ENCODE measurements at places on chromosomes 16 and 17. TPM values are rescaled to one million over a fixed set of nuclear protein-coding genes. Genes with fewer than 3 reads are reported as not detected.

DNA sequence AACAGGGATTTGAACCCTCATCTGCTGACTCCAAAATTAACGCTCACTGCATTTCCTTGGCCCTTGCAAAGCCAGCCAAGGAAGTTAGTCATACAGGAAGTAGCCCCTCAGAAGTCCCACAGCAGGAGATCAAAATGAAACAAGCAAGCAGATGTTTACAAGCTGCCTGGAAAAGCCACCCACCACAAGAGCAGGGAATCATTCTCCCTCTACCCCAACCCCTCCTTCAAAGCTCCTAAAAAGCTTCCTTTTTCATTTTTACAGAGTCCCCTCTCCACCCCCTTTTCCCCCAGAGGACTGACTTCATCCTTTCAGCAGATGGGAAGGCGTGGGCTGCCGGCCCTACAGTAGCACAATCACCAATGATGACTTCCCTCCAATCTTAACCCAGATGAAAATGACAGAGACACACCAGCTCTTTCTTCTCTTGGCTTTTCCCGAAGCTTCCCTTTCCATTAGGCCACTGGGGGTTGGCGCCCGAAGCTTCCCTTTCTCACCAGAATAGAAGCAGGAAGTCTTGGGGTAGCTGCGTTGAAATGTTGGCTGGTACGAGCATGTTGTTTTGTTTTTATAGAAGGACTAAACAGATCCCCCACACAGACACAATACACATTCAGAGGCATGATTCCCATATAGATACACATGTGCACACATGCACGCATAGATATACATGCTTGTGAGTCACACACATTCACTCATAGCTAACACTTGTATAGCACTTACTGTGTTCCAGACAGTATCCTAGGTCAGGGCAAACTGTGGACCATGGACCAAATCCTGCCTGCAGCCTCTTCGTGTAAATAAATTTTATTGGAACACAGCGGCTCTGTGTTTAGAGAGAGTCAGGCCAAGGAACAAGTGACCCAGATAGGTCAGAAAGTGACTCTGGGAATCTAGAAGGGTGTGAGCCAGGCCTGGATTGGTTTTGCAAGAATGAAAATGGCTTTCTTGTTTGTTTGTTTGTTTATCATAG, 17.4 kb downstream of the ITPRIPL2 start:
- no peak for DNase-seq
- H3K27me3 ChIP-seq: peaks cover 6% of the 10 kb centered on the region
- H3K36me3 ChIP-seq: no peaks in the 10 kb centered on the region
- no peaks in the 10 kb centered on the region for H3K4me1 ChIP-seq
- H3K27ac ChIP-seq: no peak overlapping the region

- H3K4me3 ChIP-seq: no peak overlapping the region
- H3K36me3 ChIP-seq: no peaks in the 10 kb centered on the region
- H3K27ac ChIP-seq: no peak overlapping the region
- H3K4me1 ChIP-seq: no peaks in the 10 kb centered on the region
- no peak for DNase-seq
These were observed 510.7 kb downstream of the HAPSTR1 start for GRCh38 chr16:9602189-9602588.

Gene NPIPA1
- 163 TPM for total RNA-seq

- no peak overlapping the region for H3K4me3 ChIP-seq
- peaks cover 28% of the 10 kb centered on the region for H3K4me1 ChIP-seq
- H3K36me3 ChIP-seq: no peaks in the 10 kb centered on the region
These were observed 24.5 kb downstream of the KSR1 start for GRCh38 chr17:27480699-27481098.

DNA sequence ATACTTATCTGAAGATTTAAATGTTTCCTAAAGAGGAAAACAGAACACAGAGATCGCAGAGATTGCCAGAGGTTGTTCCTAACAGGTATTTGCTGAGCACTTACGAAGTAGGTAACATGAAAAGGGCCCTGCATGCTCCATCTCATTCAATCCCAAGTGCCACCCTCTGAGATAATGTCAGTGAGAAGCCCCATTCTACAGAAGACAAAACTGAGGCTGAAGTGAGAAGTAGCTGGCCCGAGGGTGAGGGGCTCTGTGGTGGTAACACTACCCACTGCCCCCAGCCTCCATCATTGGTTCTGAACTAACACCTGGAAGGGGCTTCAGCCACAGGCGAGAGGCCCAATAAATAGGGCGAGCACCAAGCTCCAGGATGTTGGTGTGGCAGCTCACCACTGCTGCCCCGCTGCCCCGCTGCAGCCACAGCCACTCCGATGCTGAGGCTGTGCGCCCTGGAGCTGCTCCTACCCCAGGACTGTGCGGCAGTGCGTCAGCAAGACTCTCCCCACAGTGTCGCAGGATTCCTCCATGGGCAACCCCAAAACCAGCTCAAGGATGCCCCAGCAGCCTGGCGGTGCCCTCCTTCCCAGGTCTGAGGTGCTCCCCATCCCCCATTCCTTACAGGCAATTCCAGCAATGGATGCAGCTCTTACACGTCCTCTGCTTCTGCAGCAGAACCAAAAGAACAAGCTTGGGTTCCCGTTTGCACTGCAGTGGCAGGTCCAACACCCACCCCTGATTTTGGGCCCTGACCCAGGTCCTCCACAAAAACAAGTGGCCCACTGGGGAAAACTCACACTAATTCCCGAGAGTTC, 10.3 kb downstream of the FLCN start:
- H3K27ac ChIP-seq: no peak overlapping the region
- DNase-seq: no peak
- no peak overlapping the region for H3K4me3 ChIP-seq
- H3K4me1 ChIP-seq: no peaks in the 10 kb centered on the region
- no peaks in the 10 kb centered on the region for H3K27me3 ChIP-seq

DNA sequence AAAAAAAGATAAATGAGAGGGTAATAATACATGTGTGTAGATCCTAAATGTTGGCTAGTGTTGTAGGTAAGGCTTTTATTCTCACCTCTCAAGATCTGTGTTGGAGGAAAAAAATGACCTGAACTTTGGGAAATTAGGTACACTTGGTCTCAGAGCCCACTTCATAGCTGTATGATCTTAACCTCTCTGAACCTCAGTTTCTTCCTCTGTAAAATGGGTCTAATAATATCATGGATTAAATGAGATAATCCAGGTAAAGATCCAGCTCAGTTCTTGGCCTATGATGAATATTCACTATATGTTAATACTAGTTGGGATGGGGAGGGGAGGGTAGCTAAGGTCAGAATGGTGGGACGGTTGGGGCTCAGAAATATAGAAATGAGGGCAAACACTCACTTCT, 24.3 kb upstream of the GPRC5B start:
- no peaks in the 10 kb centered on the region for H3K4me1 ChIP-seq
- H3K4me3 ChIP-seq: no peak overlapping the region
- no peak for DNase-seq
- H3K27me3 ChIP-seq: no peaks in the 10 kb centered on the region
- H3K27ac ChIP-seq: no peak overlapping the region

- H3K27ac ChIP-seq: no peak overlapping the region
- H3K36me3 ChIP-seq: no peaks in the 10 kb centered on the region
- no peak overlapping the region for H3K4me3 ChIP-seq
- DNase-seq: no peak
These were observed 5.1 kb upstream of the PYY start for GRCh38 chr17:43958748-43959352.

DNA sequence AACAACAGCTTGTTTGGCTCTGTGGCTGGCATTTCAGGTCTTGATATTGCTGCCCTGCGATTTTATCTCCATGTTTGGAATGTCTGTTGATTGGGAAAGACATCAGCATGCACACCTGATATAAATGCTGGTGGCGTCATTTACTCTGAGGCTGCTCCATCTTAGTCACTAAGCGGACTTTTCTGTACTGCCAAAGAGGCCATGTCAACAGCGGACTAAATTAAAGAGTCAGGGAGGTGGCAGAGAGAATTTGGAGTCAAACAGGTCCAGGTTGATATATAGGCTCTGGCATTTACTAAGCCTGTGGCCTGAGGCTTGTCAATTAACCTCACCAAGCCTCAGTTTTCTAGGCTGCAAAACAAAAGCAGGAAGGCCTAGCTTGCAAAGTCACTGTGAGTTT, 6.2 kb downstream of the RBFOX1 start:
- H3K27ac ChIP-seq: no peak overlapping the region
- H3K36me3 ChIP-seq: no peaks in the 10 kb centered on the region
- no peaks in the 10 kb centered on the region for H3K27me3 ChIP-seq

DNA sequence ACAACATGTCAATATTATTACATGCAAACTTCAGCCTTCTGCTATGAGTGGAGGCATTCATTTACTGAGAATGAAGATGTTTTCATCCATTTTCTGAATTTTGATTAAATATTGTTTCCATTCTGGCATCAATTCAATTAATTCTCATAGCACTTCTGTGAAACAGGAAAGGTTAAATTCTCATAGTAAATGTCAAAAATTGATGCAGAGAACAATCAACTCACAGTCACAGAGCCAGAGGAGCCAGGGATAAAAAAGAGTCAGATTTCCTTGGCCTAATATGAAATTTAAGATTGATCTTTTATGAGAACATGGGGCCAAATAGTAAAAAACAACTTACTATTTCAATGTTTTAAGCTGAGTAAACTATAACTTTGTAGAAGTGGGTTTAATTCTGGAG, 183.8 kb upstream of the AXIN2 start:
- H3K4me3 ChIP-seq: no peak overlapping the region
- DNase-seq: no peak
- no peak overlapping the region for H3K27ac ChIP-seq
- no peaks in the 10 kb centered on the region for H3K36me3 ChIP-seq
- peaks cover 12% of the 10 kb centered on the region for H3K4me1 ChIP-seq

DNA sequence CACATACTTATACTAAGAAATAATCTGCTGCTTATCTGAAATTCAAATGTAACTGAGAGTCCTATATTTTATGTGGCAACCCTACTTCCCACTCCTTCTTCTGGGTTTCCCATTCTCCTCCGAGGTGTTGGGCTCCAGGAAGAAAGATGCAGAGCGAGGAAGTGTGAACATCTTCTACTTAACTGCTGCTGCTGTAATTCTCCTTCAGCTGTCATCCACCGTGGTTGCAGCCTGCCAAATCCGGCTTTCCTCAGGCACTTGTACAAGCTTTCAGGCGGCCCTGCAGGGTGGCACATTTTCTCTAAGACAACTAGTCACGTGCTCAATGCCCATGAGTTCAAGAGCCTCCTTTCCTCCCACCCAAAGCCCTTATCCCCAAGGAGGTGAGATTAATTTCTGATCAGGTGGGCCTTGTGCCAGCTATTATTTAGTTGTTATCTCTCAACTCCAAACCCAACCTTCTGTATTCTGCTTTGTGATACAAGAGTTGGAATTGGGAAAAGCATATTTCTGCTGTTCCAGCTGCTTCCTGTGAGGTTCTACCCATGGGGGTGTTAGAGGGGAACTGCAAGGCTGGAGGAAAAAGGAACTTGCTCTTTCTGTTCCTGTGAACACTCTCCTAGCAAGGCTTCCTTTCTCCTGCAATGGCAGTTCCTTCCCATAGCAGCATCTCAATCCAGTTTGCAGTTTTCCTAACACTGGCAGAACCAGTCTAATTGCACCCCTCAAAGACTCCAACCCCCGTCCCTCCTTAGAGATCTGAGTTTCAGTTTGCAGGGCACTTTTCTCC, 67.6 kb upstream of the RBBP6 start:
- H3K4me1 ChIP-seq: no peaks in the 10 kb centered on the region
- H3K4me3 ChIP-seq: no peak overlapping the region
- peaks cover 19% of the 10 kb centered on the region for H3K27me3 ChIP-seq
- DNase-seq: no peak

DNA sequence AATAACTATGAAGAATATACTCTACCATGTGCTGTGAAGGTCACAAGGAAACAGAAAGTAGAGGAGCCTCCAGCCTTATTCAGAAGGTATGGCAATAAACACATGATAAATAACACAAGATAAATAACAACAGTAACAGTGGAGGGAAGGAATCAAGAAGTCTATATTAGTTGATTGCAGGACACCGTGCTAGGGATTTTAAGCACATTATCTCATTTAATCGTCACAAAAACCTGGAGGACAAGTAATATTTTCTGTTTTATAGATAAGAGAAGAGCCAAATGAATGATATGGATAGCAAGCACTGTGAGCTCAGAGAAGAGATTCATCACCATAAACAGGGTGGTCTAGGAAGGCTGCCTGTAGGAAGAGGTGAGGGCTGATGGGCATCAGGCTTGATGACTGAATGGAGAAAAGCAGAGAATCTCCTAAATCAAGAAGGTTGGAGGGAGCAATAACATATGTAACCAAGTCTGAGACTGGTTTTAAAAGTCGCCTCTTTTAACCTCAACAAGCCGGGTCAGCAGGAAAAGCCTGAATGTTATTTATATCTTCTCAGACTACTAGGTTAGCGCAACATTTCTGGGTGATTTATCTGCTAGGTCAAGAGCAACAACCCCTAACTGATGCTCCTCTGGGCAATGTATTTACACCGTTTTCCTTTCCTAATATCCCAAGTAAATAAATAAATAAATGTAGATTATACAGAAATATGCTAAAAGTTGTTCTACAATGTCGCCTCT, 8.3 kb downstream of the TOM1L2 start:
- H3K4me1 ChIP-seq: peaks cover 19% of the 10 kb centered on the region
- H3K27ac ChIP-seq: no peak overlapping the region
- DNase-seq: no peak
- no peaks in the 10 kb centered on the region for H3K36me3 ChIP-seq
- H3K27me3 ChIP-seq: no peaks in the 10 kb centered on the region

DNA sequence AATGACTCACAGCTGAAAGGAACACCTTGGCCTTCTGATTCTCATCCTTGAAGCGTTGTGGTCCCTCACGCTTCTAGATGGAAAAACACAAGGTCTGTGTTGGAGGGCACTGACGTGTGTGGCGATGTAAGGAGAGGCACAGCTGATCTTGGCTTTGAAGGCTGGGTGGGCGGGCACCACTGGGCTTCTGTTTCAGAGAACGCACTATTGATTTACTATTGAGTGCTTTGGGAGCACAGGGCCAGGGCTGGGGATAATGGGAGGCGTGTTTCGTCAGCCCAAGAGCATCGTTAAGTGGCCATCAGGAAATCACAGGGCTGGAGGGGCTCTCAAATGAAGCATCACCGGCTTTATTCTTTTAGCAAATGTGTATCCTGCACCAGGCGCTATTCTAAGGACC, 70.7 kb downstream of the CMIP start:
- no peak overlapping the region for H3K4me3 ChIP-seq
- H3K27me3 ChIP-seq: no peaks in the 10 kb centered on the region
- no peaks in the 10 kb centered on the region for H3K36me3 ChIP-seq
- DNase-seq: no peak
- peaks cover 36% of the 10 kb centered on the region for H3K4me1 ChIP-seq

DNA sequence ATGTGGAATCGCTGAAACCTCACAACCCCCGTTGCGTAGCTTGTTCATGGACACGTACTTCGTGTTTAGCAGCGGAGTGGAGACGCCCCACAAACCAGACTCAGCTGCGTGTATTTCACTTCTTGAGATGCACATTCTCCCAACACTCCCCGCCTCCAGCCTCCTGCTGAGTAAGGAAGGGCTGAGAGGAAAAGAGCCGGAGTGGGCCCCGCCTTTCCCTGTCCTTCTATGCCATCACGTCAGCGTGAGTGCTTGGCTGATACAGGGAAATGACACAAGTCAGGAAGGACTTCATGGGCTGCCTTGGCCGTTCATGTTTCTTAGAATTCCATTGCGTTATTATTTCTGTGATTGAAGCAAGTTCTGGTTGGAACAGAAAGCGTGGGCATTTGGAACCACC, 68.6 kb upstream of the CBX4 start:
- H3K27ac ChIP-seq: no peak overlapping the region
- H3K4me1 ChIP-seq: no peaks in the 10 kb centered on the region
- no peaks in the 10 kb centered on the region for H3K27me3 ChIP-seq

Measured in T-cell (primary cell).